ENCODE measurements at places on chromosomes 5 and 9.

- DNase-seq: no peak
Observed at GRCh38 chr5:154141745-154142221, 48.8 kb upstream of the GALNT10 start.

GRCh38 chr5:69211200-69211599 is 21.8 kb downstream of the CENPH start:
- no peak for DNase-seq

DNA sequence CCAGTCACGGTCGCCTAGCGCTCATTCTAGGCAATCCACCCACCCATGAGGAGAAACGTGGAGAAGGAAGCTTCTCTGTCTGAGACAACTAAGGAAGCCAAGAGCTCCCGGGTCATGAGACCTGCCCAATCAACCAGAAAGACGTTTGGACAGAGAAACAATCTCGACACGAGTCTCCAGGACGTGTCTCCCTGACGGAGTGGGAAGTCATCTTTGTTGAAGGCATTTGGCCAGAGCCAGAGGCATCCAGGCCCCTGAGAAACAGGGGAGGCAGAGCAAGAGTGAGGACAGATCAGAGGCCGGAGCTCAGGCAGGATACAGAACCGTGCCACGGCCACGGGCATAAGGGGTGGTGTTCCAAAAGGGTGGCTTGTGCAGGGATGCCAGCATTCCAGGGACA is 479.0 kb downstream of the SPATA31A7 start:
- DNase-seq: no peak

- no peak for DNase-seq
Observed at GRCh38 chr9:7947577-7947976, 148.0 kb upstream of the DMAC1 start.

DNA sequence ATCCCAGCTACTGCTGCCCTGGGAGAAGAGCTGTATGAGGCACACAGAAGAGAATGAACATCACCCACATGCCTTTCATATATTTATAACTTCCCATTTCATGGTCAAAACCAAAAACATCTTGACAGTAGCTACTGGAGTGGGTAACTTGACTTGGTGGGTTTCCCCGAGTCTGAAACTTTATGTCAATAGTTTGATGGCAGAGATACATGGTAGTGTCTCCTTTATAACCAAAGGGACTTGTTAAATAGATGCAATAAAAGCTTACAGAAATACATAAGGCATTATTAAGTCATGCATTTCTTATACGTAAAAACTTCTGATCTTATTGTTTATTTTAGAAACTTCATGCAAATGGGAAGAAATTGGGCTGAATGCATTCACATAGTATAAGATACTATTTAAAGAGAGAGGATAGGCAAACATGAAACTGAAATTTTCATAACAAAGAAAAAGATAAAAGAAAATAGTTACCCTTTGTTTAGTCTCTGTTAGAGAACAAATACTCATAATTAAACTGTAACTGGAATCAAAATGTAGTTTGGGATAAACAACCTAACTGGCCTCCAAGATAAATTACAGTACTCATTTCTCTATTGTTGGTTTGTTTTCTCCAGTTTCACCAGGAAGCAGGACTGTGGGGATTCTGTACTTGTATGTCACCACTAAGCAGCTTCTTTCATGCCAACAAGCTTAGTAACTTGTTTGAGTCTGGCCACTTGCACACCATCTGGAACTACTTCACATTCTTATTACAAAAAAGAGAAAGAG is 459.3 kb upstream of the MEF2C start:
- no peak for DNase-seq

GRCh38 chr9:132609829-132610228 is 27.4 kb downstream of the BARHL1 start:
- peak; percentile 32 for DNase-seq

DNA sequence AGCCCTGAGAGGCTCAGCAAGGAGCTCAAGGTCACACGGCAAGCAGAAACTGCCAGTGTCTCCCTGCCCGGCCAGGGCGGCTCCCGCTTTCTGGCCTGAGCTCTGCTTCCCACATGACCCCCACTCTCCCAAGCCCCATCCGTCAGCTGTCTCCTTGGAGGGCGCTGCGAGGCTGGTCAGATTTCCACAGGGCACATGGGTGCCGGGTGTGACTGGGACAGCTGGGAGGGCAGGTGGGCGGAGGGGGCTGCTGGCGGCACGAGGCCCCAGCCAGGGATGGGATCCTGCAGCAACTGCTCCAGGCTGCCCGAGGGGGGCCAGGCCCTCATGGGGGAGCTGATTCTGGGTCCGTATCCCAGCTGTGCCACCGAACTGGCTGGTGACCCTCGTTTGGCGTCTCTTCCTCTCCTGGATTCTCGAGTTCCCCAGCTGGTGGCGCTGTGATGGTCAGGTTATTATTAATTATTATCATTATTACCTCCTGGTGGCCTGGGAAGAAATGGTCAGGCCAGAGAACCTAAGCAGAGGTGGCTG is 12.9 kb upstream of the WDR38 start:
- no peak for DNase-seq

DNA sequence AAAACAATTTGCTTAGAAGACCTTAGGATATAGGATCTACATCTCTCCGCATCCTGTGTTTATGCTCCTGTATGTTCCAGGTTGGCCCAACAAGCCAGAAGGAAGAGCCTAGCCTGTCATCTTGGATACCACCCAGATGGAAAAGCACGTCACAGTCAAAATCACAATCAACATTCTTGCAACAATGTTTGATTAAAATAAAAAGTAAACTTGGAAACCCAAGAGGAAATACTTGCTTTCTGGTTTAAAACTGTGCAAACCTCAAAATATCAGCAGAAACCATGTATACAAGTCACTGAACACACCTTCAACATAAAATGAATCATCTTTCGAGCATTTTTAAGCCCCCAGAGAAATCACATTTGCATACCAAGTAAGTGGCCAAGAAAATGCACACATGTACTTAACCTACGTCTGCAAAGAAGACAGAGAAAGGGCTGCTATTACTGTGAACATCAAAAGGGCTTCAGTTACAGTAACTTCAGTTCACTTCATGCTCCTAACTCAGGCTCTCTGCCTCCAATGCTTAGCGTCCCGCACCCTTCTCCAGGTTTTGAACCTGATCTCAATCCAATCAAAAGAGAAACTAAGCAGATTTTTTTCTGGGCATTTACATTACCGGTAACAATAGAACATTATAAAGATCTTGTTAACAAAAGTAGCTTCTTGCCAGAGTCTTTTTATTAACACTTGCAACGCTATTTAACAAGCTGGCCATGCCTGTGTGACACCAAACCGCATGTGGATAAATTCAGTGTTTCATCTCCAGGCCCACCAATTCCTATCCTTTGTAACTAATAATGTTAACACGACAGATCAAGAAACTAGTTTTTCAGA is 1.3 kb downstream of the ENC1 start:
- DNase-seq: no peak
